CD8-positive, alpha-beta T cell (primary cell): ENCODE measurements at places on chromosomes 2 and 18.
A peak's percentile ranks its signal among the peaks of the same experiment; 100 is the strongest.

DNA sequence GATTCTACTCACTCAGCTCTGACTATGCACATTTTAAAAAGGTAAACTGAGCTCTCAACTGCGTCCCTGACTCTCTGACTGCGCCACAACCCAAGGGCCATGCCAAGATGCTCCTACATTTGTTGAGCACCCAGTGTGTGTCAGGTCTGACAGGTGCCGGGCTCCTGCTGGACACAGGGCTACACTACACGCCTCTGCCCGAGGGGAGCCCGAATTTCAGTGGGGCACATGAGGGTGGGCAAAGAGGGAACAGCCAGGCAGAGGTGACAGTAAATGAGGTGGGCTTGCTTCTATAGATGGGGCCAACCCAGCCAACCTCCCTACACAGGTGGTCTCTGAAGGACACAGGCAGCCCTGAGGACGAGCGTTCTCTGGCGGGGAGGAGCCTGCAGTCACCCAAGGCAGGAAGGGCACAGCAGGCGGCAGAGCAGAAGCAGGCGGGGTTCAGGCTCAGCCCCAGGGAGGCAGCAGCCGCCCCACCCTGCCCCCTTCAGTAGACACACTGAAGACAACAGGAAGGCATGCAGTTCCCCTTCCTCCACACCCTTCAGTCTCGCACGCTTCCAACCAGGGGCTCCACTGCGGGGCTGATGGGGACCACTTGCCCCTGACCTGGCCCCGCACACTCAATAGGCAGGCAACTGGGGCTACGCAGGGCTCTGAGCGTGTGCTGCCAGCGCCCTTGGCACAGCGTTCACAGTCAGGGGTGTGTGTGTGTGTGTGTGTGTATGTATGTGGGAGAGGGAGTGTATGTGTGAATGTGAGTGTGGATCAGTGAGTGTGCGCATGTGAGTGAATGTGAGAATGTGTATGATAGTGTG is 98.4 kb downstream of the UXS1 start:
- peak; percentile 83 for DNase-seq

GRCh38 chr18:21448299-21448698 is 152.2 kb downstream of the ESCO1 start:
- DNase-seq: no peak

DNA sequence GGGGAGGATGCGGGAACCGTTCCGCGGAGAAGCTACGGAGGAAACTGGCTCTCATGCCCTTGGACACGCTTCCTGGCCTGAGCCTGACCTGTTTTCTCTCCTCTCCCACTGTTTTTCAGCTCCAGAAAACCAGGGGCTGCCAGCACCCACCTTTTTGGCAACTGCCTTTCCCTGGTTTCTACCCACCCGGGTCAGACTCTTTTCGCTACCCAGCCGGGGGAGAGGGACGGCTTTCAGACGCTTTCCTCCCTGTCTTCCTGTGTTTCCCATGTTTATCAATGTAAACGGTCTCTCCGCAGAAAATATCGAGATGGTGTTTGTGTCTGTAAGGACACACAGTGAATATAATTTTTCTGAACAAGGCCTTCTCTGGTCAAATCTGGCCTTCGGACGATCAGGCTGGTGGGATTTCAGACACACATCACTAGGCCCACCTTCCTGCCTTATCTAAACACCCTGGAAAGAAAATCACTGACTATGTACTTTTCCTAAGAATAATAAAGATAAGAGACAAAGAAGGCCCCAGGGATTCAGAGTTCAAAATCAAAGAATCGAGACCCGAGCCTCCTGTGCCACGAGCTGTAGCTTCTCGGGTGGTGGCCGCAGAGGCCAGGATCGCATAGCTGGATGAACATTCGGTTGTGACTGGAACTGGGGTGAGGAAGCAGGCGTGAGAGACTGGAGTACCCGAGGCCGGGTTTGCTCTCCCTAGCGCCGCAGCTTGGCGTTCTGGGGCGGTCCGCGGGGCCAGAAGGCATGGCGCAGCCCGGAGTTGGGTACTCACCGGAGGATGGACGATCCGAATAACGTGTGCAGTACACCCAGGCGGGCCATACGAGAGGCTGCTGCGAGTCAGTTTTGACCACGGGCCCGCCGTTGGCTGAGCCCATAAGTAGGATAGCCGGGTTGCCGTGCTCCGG is 1.7 kb downstream of the EN1 start:
- no peak for DNase-seq

DNA sequence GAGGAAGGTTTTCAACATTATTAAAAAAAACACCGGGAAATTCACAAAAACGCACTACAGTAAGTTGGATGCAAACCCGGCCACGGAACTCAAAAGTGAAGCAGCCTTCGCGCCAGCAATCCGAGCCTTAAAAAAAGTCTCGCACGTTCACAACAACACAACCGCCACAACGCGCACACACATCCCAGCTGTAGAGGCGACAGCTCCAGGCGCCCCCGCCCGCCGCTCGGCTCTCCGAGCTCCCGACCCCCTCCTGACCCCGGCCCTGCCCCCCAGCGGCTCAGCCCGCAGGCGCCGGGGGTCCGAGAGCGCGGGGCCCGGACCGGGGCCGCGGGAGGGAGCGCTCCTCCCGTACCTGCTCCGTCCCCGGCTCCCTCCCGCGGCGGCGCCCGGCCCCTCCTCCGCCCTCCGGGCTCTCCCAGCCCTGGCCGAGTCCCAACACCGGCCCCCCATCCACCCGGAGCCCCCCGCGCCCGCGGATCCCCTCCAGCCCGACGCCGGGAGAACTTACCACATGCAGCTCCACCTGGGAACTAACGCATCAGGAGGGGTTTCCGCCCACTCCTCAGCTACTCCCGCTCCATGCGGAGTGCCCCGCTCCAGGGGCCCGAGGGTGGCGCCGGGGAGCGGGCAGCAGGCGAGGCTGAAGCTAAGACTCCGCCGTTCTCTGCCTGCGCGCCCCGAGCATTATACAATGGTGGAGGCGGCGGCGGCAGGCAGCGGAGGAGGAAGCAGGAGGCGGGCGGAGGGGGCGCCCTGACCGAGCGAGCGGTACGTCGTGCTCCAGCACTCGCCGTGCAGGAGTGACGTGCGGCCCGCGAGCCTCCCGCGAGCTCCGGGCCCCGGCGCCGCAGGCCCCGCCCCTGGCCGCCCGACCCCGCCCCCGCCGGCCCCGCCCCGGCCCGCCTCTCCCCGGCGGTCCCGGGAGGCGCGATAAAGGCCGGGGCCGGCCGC is at the start of gene SERTAD2:
Gene SERTAD2, minus strand, starts transcription at position 805 of the 954 bp plus-strand sequence. CDS start 17,042 bp downstream, outside the sequence.
- peak; percentile 95 for DNase-seq
